ENCODE measurements at places on chromosomes 12 and 14. TPM values are rescaled to one million over a fixed set of nuclear protein-coding genes. Genes with fewer than 3 reads are reported as not detected.

PPP1R36 gene
- not detected for total RNA-seq

DNA sequence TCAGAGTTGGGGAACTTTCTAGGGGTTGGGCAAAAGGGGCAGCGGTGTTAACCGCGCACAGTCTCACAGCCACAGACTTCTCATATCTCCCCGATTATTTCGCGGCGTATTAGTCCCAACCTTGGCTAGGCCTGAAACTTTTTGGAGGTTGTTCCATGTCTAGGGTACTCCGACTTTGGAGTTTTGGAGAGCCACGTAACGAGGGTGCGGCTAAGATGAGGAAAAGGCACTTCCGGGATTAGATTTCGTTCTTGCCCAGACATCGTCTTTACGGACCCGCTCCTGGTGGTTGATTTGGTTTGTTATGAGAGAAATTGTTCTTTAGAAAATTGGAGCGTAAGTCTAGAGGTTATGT, 513 bp downstream of the CCNK start:
- peak; percentile 23 for DNase-seq

DNA sequence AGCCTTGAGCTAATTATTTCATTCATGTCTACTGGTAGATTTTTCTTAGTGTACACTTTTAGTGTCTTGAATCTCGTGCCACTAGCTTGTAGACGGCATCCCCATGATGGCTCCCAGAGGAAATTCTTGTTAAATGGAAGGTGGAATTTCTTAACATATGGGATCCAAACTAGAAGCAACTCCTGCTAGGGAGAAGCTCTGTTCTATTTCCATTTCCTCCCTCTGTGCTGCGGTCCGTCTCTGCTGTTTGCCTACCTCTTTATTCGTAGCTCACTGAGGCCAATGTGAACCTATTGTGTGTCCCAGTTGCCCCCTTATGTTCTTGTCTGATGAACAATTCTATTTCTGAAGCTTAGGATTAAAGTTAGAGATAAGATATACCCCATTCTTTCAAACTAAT, 588 bp downstream of the PIK3C2G start:
- DNase-seq, result no peak

DNA sequence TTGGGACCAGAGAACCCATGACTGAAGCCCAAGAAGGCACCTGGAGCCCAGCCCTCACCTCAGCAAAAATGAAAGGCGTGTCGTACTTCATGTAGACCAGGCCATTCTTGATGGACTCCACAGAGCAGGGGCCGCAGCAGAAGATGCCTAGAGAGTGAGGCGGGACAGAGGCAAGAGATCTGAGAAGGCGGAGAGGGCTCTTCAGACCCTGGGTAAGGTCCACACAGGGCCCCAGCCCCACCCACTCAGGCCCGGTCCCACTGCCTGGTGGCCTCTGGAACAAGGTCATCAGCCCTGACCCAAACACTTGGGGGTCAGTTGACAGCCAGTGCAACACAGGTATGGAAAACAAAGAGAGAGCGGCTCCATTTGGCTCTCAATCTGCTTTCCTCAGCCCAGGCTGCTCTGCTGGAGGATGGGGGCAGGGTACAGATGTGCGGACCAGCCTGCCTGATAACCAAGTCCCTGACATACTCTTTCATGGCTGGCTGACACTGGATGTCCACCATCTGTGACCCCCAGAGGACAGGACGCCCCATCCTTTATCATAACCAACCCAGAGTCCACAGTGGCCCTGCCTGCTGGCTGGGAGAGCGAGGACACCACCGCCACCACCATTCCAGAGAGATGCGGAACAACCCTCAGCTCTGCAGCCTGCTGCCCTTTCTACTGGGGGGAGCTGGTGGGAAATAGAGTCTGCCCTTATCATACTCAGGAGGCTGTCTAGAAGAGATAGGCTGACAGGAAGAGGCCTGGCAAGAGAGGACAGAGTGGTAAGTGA, 6.9 kb downstream of the TGM1 start:
- DNase-seq, result no peak

WSB2 gene
- total RNA-seq, result 108 TPM

GRCh38 chr12:131863711-131864396, 30.6 kb upstream of the ULK1 start:
- DNase-seq, result no peak

DNA sequence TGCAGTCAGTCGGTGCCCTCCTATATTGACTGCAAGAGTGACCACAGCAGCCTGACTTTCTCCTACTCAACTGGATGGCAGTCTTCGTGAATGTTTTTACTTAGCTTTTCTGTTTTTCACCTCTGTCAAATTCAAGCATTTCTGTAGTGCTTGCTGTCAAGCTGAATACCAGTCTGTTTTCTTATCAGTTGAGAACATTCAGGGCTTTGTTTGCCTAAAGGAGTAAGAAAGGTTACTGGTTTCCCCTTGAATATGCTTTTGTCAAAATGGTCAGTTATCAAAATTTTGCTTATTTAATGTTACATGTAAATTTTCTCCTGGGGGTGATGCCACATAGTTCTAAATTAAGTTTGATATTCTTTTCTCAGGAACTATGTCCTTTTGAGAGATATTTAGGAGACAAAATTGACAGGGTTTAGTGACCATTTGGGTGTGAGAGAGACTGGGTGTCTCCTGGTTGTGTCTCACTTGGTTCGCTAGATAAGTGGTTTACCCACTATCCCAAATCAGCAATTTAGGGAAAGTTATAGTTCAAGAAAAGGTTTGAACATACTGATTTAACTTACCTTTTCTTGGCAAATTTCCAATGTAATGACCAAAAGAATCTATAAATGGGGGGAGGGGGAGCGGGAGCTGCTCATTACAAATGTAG, 366.3 kb downstream of the TMTC2 start:
- no peak for DNase-seq

DNA sequence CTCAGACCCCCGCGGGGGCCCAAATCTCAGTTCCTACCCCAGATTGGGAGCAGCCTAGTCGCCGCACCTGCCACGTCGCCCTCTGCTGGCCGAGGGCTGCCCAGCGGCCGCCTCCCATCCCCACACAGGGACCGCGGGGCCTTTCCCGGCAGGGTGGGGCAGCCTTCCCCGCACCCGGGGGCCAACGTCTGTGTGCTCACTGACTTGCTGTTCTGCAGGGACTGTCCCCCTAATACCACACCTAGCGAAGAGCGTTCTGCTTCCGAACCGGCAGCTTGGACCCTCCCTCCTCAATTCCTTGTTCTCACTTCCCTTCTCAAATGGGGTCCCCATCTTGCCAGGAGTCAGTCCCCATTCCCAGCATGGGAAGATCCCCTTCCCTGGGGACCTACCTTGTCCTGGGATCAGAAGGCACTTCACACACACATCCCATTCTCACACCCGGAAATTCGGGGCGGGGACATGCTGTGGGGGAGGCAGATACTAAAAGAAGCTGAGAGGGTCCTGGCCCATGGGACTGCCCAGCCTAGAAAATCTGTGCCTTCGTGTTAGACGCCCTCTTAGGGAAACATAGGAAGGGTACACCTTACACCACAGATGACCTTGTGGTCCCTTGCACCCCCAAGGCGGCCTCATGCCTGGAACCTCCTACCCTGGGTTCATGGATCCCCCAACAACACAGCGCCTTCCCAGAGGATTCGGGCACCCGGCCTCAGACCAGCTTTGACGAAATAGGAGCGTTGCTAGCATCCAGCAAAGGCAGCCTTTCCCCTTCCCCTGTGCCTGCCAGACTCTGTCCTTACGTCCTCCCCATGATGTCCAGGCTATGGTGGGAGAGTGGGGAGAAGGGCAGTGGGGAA, 16.4 kb downstream of the ACVRL1 start:
- peak; percentile 18 for DNase-seq

- peak; percentile 18 for DNase-seq
Observed at GRCh38 chr14:76710056-76711010, 50.9 kb upstream of the VASH1 start.

DPPA3 gene
- total RNA-seq, result not detected

DNA sequence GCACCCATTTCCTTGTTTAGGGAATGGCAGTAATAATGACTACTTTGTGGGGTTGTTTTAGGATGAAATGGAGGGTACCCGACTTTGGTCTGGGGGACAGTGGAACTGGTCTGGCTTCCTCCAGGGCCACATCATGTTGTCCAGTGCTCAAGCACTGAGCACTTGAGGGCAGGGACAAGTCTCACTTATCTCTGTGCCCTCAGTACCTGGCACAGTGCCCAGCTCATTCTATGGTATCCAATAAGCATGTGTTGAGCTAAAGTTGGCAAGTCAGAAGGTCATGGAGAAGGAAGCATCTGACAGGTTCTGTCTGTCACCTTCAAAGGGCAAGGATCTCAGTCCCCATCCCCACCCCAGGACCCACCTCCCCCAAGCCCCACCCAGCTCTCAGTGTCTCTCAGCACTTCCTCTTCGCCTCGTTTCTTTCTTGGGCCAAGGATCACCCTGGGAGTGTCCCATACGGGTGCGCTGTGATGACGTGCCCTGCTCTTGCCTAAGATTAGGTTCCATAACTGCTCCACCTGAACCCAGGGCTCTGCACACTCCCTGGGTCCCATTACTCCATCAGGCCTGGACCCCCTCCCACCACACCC, 24.3 kb upstream of the TMEM106C start:
- DNase-seq, result no peak

GRCh38 chr14:79515158-79515557, 696.1 kb downstream of the DIO2 start:
- DNase-seq, result no peak

- no peak for DNase-seq
Observed at GRCh38 chr14:103932791-103933490, 4.7 kb downstream of the TDRD9 start.

- no peak for DNase-seq
Observed at GRCh38 chr14:77120771-77121743, 20.5 kb downstream of the ZDHHC22 start.

- DNase-seq, result peak; percentile 56
Observed at GRCh38 chr12:51082561-51083125, 753 bp downstream of the CSRNP2 start.

CLEC2A gene
- not detected for total RNA-seq

DNA sequence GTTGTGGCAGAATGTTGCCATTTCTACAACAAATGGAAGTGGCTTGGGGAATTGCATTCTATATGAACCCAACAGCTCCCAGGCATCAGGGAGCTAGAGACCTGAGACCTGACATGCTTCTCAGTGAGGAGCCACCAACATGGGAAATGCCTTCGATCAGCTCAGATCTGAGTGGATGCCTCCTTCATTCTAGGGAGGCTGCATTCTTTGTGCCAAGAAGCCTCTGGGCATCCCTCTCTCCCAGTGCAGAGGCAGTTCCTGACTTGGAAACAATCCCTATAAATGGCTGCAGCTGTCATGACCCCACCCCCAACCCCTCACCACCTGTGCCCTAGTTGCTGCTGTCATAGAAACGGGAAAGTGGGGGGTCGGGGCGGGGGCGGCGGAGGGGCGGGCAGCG, 196.3 kb downstream of the PPM1H start:
- DNase-seq, result no peak

GRCh38 chr12:43316520-43316919, 235.5 kb downstream of the ADAMTS20 start:
- DNase-seq, result no peak

MIP gene
- total RNA-seq, result not detected

DNA sequence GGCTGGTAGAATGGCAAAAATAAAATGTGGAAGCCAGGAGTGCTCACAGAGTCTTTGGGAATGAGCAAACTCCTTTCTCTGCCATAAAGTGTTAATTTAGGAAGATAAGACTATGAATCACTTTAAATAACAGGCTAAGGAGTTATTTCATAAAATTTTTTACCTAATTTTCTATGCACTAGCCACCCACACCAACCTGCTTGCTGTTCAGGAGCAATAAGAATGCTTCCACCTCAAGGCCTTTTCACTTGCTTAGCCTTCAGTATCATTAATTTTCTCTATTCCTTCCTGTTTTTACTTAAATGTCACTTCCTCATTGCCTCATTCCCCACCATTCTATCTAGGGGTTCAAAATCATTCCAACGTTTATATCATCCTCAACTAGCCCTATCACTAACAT, 326.8 kb downstream of the CCER1 start:
- no peak for DNase-seq

GRCh38 chr12:32508626-32509025, 109.3 kb downstream of the FGD4 start:
- DNase-seq, result no peak

GRCh38 chr14:99237288-99237687, 34.7 kb downstream of the BCL11B start:
- DNase-seq, result no peak

All from HT1080 (cell line).